Ascending aorta (tissue), 2 donors: ENCODE measurements at places on chromosomes 7 and 10. TPM values are rescaled to one million over a fixed set of nuclear protein-coding genes. Genes with fewer than 3 reads are reported as not detected.

- DNase-seq = no peak
Observed at GRCh38 chr10:89663144-89663543, 18.1 kb upstream of the PANK1 start.

DNA sequence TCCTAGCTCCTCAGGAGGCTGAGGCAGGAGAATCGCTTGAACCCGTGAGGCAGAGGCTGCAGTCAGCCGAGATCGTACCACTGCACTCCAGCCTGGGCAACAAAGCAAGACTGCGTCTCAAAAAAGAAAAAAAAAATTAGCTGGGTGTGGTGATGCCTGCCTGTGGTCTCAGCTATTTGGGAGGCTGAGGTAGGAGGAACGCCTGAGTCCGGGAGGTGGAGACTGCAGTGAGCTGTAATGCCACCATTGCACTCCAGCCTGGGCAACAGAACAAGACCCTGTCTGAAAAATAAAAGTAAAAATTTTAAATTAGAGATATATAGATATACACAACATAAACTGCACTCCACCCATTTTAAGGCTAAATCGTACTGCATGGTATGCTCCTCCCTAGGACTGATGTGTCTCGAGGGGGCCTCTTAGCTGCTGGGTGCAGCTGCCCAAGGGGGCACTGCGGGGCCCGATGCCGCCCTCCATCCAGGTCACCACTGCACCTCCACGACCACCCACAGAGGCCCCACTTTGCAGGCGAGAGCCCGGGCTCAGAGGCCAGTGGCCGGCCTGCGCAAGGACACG is 40.9 kb upstream of the FOXK1 start:
- DNase-seq = no peak

DNA sequence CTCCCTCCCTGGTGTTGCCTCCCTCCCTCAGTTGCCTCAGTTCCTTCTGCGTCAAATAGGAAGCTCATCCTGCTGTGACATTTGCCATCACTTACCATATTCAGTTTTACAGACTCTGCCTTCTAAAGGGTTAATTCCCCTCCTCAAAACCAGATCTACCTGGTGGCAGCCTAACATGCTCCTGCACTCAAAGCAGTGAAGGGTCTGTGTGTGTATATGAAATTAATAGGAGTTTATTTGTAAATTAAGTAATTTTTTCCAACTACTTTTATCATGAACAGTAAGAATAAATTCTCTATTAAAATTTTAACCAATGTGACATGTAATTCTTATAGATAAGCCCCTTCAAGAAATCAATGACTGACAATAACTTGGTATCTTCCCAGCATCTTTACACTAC is 158.6 kb upstream of the INSYN2A start:
- no peak for DNase-seq

- no peak for DNase-seq
Observed at GRCh38 chr10:58576751-58577436, 64.2 kb downstream of the BICC1 start.

DNA sequence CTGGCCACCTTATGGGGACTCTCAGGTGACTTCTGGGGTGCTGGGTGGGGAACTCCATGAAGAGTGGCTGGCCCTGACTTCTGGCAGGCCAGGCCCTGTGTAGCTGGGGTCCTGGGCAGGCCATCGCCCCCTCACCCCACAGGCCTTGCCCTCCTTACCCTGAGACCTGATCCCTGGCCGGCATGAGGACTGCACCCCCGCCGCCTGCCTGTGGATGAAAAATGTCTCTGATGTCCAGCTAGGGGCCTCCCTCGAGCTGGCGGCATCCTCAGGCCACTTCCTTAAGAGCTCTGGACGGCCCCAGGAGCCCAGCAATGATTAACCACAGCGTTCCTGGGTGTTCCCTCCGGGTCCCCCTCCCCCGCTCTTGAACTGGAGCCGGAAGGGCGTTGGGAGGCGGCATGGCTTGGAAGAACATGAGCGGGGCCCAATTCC is 31.8 kb upstream of the SHH start:
- no peak for DNase-seq

The CCL24 gene
- total RNA-seq = not detected

The HNRNPF gene
- total RNA-seq = 101 TPM

The NRG3 gene
- 1.6 TPM for total RNA-seq

The RUFY2 gene
- total RNA-seq = 7.5 TPM
